ENCODE measurements at places on chromosomes 11 and 22.

GRCh38 chr11:61439615-61440014, 9.7 kb downstream of the SDHAF2 start:
- DNase-seq, result no peak

- no peak for DNase-seq
These were observed 1.8 kb upstream of the TBC1D10A start for GRCh38 chr22:30328466-30329049.

DNA sequence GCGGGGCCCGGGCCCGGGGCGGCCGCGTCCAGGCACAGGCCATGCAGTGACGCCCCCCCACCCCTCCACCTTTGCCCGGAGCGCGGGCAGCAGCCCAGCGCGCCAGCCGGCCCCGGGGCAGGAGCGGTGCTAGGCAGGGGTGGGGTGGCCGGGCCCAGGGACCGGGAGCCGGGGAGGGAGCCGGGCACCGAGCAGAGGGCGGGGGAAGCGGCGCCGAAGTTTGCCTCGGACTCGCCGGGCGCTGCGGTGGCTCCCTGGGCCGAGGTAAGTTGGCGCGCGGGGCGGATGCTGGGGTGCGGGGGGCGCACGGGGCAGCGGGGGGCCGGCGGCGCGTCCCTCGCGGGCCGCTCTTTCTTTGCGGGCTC, 332 bp downstream of the TEAD1 start:
- DNase-seq, result peak; percentile 24

DNA sequence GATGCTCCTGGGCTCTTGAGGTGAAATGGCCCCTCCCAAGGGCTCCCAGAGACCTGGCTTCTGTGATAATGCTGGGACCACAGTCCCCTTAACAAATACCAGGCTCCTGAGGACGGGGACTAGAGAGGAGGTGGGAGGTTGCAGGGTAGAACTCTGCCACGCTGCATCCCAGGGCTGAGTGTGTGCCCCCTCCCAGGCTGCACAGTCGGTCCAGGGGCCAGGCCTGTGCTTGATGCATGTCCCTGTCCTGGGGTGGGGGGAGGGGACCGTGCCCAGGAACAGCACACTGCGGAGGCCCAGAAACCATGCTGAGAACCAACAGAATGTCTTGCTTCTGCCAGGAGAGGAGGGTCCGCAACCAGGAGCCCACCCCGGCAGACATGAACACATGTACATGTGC, 9.3 kb downstream of the CSF2RB start:
- DNase-seq, result no peak

DNA sequence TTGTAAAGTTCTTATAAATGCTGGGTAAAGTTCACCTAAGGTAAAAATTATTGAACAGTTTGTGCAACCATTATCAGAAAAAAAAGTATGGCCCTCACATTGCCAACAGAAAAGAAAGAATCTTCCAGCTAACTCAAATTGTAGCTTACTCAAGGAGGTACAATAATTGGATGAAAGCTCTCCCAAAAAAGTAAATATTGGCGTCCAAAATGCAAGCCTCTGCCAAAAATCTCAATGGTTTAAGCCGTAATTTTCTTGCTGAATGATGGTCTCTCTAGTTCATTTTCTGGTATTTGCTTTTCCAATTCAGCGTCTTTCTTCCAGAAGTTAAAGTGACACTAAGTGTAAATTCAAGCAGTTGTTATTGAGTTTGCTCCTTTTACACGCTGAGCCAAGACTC, 727.3 kb downstream of the LRRC4C start:
- no peak for DNase-seq

GRCh38 chr11:35316161-35316560, 103.2 kb downstream of the SLC1A2 start:
- DNase-seq, result no peak

- no peak for DNase-seq
These were observed 127.6 kb upstream of the PARVA start for GRCh38 chr11:12249590-12250260.

DNA sequence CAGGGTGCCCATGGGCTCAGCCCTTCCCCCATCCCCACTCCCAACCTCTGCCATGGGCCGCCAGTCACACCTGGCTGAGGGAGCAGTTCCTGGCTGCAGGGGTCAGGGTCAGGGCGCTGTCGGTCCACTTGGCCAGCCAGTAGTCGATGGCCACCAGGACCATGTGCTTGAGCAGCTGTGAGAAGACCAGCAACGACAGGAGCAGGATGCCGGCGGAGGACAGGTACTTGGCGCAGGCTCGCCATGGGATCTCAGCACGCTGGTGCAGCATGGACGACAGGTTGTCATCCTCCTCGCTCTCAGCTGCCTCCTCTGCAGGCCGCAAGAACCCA, 18.3 kb upstream of the KCNJ11 start:
- DNase-seq, result no peak

DNA sequence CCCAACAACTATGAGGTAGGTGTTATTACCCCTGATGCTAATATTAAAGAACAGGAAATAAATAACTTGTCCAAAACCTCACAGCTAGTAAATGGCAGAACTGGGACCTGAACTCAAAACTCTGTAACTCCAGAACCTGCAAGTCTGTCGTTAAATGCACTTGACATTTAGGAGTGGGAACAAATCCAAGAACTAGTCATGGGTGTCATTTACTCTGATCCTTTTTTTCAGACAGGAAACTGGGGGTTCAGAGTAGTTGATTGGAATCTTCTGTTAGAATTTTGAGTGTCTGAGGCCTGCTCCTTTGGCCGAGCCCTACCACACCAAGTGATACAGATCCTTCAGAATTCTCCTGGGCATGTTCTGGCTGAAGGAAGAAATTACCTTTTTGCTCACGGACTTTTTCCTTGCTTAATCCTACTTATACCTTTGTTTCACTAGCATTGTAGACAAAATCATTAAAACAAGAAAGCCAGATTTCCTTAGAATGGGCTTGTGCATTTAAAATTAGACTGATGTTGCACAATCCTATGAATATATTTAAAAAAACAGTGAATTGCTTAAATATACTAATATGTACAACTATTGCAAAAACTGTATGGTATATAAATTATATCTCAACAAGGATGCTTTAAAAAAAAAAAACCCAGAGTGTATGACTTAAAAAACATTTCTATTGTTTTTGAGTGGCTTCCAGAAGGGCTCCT, 1.4 kb upstream of the YAP1 start:
- no peak for DNase-seq

GRCh38 chr11:118699506-118700220, 20.2 kb upstream of the TREH start:
- no peak for DNase-seq

DNA sequence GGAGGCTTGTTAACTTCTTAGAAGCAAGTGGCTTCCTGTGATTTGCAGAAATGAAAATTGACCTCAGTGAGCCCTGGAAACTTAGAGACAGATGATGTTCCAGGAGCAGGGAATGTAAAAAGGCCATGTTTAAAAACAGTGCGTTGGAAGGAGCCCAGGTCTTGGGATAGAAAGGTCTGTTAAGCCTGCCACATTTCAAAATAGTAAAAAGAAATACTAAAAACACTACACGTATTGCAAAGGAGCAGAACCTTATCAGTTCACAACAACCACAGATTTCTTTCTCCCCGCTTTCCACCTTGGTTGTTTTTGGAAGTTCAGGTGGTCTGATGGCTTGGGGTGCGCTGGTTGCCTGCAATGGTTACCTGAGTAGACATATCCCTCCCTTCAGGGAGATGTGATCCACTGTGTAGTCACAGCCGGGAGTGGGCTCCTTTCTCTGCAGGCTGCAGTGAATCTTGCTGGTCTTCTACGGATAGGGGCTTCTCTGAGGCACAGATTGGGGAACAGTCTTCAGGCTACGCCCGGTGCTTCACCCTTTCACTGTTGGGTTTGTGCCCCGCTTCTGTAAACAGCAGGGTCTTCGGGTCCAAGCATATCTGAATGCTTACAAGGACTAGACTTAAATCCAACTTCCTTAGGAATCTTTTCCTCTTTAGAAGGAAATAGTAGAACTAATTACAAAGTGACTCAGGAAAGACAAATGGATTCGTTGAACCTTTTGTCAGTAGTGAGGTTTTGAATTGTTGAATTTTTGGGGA, 1.9 kb downstream of the TEAD1 start:
- peak; percentile 25 for DNase-seq

DNA sequence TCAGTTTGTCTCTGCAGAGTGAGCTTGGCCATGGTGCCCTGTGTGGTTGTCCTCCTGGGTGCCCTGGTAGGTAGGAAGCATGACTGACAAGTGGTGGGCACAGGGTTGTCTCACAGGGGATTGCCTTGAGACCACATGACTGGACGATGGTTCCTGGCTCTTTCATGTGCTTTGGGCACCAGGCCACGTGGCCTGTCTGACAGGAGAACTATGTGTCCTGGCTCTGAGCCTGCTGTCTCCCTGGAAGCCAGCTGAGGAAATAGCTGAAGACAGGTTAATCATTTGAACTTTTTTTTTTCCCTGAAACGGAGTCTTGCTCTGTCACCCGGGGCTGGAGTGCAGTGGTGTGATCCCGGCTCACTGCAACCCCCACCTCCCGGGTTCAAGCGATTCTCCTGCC, 93.2 kb downstream of the LDLRAD3 start:
- DNase-seq, result no peak

- DNase-seq, result peak; percentile 8
These were observed 50.3 kb downstream of the FAM76B start for GRCh38 chr11:95739108-95739938.

DNA sequence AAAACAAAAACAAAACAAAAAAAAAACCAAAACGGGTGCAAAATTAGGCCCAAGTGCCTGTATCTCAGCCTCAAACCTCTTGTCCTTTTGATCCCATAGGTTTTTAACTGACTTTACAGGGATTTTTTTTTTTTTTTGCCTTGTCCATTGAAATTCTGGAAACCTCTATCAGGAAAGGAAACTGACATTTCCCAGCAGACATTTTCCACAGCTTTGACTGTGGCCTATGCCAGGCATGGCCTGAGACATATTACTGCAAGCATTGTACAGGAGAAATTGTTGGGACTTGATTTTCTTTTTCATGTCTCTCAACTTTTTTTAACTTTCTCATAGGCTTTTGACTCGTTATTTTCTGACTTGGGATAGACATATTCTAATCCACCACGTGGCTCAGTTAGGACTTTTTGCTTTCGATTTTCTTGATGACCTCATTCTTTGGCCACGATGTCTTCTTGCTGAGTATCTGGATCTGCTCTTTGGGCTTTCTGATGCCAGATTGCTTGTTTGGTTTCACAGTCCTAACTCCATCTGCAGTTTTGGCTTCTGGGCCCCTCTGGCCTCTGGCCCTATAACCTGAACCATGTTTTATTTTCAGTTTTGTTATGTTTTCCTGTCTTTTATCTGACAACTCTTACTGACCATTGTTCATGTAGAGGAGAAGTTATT, 336.1 kb upstream of the C11orf87 start:
- no peak for DNase-seq

GRCh38 chr22:38713921-38714320, 8.2 kb downstream of the GTPBP1 start:
- no peak for DNase-seq

- DNase-seq, result no peak
These were observed 1.9 kb downstream of the CLDN5 start for GRCh38 chr22:19522190-19522880.

DNA sequence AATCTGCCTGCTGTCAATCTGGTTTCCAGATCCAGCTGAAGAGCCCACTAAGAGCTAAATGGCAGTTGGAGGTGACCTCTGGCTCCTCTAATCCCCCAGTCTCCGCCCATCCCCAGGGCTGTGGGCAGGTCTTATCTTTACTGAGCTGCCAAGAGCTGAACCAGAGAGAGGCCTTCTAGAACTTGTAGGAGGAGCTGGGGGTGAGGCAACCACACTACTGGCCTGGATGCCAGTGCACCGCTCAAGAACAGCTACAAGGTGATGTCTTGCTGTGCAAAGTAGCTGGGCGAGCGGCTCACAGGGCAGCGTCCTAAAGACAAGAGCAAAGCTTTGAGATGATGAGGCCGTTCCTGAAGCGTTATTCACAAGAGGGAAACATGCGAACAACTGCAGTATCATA, 374.6 kb downstream of the CTTN start:
- DNase-seq, result no peak
